RPMI7951 (cell line): ENCODE measurements at places on chromosomes 6 and 20. TPM values are rescaled to one million over a fixed set of nuclear protein-coding genes. Genes with fewer than 3 reads are reported as not detected.

Gene OOEP
- not detected in 2 replicates for total RNA-seq

Gene EYA2
- total RNA-seq: 0.10 TPM in 1 of 2 replicates, not detected in the other

Gene DEFB110
- total RNA-seq: not detected in 2 replicates

Gene ZSCAN31
- 1.6 and 3.8 TPM in 2 replicates for total RNA-seq

DNA sequence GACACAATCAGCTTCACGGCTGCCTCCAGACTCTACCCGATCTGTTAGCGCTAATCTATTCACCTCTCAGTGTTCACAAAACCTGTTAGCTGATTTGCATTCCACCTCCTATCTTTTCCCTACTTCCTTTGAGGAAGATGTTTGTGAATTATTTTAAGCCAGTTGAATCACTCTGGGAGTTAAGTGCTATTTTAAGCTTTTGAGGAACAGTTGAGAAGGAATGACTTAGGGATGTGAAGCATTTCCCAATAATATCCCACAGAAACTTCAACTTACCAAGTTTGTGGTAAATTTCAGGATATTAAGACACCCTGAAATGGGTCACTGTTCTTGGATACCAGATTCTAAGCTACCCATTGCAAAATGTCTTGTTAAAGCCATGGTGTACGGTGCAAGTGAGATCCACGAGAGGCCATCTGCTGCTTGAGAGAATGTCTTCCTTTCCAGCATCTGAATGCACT, 145.2 kb upstream of the CITED2 start:
- peak; percentile 25 for DNase-seq

GRCh38 chr6:10617008-10617696, 77.3 kb downstream of the C6orf52 start:
- no peak for DNase-seq

- no peak for DNase-seq
Observed at GRCh38 chr20:46172961-46173536, 54.9 kb downstream of the CD40 start.

DNA sequence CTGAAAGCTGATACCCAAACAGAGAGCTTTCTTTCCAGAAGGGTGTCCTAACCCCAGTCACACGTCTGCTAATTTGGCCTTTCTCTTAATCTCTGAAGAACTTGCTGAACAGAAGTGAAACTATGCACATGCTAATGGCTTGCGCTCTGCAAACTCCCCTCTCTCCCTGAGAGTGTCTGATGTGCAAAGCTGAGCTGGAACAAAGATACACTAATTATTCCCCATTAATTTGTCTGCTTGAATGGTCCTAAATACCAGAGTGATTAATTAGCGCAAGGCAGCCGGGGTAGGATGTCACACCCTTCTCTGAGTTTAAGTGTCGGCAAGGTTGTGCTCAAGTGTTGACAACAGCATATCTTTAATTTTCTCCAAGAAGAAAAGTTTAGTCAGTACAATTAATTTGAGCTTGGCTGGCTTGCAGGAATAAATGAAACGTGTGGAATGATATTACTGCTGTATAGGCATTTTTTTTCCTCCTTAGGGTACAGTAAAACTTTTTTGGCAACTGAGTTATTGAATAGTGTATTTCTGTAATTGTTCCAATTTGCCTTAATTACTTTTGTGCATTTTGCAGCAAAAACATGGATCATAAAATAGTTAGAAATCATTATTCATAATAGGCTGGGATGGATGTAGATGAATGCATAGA, 715.9 kb upstream of the POU3F2 start:
- DNase-seq: no peak

DNA sequence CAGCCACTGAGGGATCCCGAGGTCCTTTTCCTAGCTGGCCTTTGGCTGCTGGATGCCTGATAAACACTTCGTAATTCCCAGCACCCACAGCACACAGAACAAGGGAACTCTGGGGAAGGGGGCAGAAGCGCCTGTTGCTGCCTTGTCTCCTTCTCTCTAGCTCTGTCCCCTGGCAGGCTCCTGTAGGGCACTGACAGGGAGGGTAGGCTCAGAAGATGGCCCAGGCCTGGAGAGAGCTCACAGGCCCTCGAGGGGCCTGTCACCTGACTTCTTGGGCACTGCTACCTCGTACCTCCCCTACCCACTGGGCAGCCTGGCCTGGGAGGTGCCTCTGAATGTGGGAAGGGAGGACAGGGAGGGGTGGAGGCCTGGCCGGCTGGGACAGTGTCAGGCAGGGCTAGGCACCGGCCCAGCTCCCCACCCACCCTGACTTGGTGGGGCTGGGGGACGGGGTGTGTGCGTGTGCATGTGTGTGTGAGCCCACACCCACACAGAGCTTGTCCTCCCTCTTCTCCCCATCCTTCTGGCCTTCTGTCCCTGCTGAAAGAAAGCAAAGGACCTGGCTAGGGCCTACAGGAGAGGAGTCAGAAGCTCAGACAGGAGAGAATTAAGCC, 18.1 kb downstream of the C6orf132 start:
- DNase-seq: no peak

DNA sequence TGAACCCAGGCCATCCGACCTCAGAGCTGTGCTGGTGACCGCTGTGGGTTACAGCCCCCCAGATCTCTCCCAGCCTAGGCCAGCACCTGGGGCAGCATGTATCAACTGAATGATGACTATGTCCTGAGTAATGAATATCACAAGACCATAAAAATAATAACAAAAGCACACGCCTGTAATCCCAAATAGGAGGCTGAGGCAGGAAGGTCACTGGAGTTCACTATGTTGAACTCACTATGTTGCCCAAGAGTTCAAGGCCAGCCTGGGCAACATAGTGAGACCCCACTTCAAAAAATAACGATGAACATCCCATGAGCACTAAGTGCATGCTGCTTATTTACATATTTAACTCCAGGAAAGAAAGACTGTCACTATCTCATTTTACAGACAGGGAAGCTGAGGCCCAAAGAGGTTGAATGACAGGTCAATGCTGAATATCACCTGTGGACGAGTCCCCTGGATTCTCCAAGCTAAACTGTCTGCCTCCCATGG, 92.3 kb downstream of the NFATC2 start:
- DNase-seq: no peak
